ENCODE measurements at places on chromosomes 5 and 9. TPM values are rescaled to one million over a fixed set of nuclear protein-coding genes. Genes with fewer than 3 reads are reported as not detected.

The TRIM36 gene
- total RNA-seq = 2.4 TPM

The SH2D3C gene
- total RNA-seq = 94.0 TPM

The STK32A gene
- not detected for total RNA-seq

The DBH gene
- not detected for total RNA-seq

The ACOT12 gene
- not detected for total RNA-seq

The GRM6 gene
- total RNA-seq = not detected

The ORM1 gene
- total RNA-seq = not detected

The NAIP gene
- 4.6 TPM for total RNA-seq

The CER1 gene
- not detected for total RNA-seq

The SHROOM1 gene
- total RNA-seq = 12.1 TPM

- DNase-seq = no peak
Observed at GRCh38 chr9:129932303-129933151, 97.3 kb downstream of the USP20 start.

GRCh38 chr9:9117866-9118265 lies 1318.3 kb upstream of the DMAC1 start:
- no peak for DNase-seq

GRCh38 chr5:99089822-99090549 lies 161.2 kb upstream of the CHD1 start:
- DNase-seq = no peak

- no peak for DNase-seq
Observed at GRCh38 chr5:139660105-139660922, 12.2 kb downstream of the CXXC5 start.

- no peak for DNase-seq
Observed at GRCh38 chr5:42784132-42784531, 27.5 kb downstream of the CCDC152 start.

DNA sequence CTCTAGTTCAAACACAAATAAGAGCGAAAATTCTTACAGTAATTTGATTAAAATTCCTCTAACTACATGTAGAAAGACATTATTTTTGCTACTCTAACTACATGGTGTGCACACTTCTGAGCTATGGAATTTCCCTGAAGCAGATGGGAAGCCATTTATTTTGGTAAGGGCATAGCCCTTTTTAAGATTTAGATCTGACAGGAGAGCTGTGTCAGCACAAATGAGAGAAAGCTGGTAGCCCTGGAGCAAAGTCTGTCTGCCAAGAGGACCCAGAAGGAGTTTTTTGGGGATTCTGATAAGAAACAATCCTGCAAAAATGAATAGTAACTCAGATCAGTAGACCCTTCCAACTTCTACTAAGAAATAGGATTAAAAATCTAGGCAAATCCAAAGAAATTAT lies 595.9 kb upstream of the MEF2C start:
- no peak for DNase-seq

DNA sequence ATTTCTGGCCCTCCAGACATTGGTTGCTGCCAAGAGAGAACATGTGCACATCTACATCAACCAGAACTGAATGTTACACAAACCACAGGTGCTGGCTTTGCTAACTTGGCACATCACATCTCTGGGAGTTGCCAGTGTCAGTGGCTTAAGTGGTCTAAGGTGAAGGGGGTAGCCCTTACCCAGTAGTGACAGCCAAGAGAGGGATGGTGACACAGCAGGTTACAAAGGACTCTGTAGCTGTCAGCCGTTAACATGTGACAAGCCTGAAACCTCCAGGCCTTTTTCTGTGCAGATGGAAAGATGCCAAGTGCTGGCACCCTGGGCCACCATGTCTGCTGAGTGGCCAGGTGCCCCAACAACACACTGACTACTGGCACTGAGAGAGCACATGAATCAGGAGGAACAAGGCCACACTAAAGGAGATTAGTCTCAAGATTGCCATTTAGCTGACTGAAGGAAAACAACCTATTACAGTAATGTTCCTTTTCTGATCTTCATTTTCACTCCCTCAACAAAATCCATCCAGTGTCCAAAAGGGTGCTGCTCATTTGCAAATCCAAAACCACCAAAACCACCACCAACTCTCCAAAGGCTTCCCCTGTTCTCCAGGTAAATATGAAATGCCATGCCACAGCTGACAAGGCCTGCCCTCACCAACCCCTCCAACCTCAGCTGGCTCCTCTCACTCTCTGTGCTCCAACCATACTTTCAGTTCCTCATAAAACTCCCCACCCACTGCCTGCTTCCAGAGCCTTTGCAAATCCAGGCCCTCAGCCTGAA lies 20.2 kb downstream of the SIL1 start:
- DNase-seq = no peak

DNA sequence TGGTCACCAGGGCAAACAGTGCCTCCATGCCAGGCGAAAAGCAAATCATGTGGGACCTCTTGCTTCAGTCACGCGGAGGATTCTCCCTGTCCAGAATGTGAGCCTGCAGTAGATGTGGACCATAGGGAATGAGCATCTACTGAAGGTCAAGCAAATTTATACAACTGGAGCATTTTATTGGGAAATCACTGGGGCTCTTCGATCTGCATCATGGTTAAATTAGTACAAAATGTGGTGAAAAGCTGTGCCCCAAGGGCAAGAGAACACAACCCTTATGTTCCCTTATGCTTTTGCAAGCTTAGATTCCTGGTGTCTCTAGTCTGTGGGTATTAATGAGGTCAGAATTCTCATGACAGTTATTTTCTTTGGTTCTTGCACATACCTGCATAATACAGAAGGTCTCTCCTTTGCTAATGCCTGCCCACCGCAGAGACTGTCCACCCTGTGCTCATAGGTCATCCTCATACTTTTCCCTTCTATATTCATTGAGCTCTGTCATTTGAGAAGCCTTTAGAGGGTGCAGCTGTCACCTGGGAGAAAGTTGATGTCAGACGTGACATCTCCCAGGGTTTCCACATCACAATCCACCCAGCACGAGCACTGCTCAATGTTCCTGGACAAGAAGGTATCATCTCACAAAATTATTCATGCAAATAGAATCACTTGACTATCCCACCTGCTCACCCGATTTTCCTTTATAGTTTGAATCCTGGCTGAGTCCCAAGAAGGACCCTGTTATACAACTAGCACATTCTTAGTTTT lies 111.7 kb downstream of the NXNL2 start:
- no peak for DNase-seq

- no peak for DNase-seq
Observed at GRCh38 chr9:33780276-33780675, 15.1 kb upstream of the PRSS3 start.

- DNase-seq = no peak
Observed at GRCh38 chr9:73006986-73007385, 54.1 kb upstream of the ALDH1A1 start.

- no peak for DNase-seq
Observed at GRCh38 chr5:9957214-9957613, 292.5 kb downstream of the ATPSCKMT start.

DNA sequence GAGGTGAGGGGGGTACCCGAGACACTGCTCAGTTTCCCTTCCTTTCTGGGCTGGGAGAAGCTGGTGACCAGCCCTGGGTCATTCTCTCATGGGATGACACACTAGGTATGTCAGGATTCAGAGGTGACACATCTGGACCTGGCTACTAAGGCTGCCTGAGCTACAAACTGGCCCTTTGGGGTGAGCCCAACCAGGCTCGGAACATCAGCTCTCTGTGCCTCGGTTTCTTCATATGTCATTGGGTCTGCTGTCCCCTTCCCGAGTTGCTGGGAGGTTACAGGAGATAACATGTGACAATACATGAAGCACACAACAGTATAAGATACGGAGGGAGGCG lies 11.8 kb downstream of the CARD19 start:
- no peak for DNase-seq

DNA sequence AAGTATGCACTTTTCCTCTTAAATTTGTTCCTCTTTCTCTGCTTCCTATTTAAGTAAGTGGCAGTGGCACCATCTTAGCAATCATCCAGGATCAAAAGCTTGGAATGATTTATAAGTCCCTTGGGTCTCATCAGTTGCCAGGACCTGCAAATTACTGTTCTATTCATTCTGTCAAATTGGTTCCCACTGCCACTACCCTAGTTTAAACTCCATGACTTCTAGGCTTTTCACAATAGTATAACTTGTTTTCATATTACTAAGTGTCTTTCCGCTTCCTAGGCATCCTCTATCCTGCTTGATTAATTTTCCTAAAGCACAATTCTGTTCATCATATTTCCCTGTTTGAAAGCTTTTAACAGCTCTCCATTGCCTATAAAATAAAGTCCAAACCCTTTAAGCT lies 363.9 kb upstream of the MEF2C start:
- DNase-seq = no peak

- no peak for DNase-seq
Observed at GRCh38 chr9:89674667-89675057, 69.8 kb downstream of the GADD45G start.

DNA sequence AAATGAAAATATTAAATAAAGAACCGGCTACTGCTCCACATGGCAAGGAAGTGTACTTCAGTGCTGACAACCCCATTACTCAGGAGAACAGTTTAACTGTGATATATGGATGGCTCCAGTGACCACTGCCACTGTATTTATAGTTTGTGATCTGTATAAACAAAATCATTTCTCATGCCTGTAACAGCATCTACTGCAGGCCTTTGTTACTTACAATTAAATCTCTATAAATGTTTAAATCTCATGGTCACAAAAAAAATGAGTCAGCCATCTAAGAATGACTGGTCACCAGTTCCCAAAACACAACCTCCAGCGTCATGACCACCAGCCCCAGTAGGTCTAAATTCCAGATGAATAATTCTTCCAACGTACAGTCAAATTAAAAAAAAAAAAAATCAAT lies 24.6 kb downstream of the SERINC5 start:
- DNase-seq = no peak

- DNase-seq = no peak
Observed at GRCh38 chr9:546235-546634, 295.3 kb upstream of the DMRT1 start.

GRCh38 chr9:15155826-15156225 lies 151.2 kb downstream of the TTC39B start:
- peak; percentile 82 for DNase-seq

- DNase-seq = no peak
Observed at GRCh38 chr5:158874343-158874742, 225.4 kb downstream of the EBF1 start.

- DNase-seq = no peak
Observed at GRCh38 chr9:85478847-85479246, 262.9 kb downstream of the AGTPBP1 start.

GRCh38 chr5:147169399-147169798 lies 65.4 kb upstream of the STK32A start:
- DNase-seq = no peak

All from glomerular endothelial cell (primary cell).